ENCODE measurements at places on chromosomes 11 and 22.

DNA sequence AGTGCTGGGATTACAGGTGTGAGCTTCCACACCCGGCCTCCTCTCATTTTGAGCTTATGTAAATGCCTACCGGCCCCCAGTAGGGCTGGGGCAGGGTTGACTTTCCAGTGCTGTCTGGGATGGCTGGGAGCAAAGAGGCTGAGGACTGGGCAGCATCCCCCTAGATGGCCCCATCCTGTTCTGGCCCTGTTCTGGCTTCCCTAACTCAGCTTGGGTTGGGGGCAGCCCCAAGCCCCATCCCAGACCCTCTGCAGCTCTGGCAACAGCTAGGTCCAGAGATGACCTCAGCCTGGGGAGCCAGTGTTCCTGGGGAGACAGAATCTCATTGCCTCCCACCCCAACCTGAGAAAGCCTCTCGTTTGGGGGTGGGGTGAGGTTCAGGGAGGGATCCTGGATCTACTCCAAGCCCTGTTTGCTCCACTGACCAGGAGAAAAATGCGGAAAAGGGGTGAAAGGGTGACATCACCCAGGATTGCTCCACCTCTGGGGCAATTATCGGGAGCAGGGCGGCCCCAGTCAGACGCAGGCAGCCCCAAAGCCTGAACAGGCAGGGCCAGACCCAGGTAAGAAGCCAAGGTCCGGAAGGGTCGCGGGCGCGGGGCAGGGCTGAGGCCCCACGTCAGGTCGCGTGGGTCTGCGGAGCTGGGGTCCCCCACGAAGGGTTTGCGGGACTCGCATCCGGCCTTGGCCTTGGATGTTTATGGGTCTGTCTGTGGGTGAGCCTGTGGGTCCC lies at the start of gene PNPLA2:
Gene PNPLA2, plus strand, starts transcription at position 519 of the 733 bp plus-strand sequence. CDS start 805 bp downstream, outside the sequence.
- DNase-seq: peak; percentile 78
- peaks cover 2% of the 10 kb centered on the region for H3K36me3 ChIP-seq
- no peaks in the 10 kb centered on the region for H3K27me3 ChIP-seq
- peaks cover 14% of the 10 kb centered on the region for H3K4me1 ChIP-seq
- peak within 1 kb of the TSS; percentile 64 for H3K27ac ChIP-seq
- H3K4me3 ChIP-seq: peak within 1 kb of the TSS; percentile 86

DNA sequence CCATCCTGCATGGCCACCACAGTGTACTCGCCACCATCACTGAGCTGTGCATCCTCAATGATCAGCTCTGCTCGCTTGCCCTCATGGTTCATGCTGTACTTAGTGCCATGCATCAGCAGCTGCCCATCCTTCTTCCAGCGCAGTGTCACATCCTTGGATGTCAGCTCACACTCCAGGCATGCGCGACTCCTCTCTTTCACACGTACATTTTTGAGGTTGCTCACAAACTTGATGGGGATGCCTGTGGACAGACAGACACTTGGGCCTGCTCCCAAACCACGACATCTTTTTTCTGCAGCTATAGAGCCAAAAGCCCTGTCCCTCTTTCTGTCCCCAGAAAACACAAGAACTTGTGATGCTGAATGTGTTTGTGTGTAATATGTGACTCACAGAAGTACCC lies 10.5 kb downstream of the IGSF22 start:
- H3K4me3 ChIP-seq: no peak overlapping the region
- H3K27me3 ChIP-seq: no peaks in the 10 kb centered on the region

GRCh38 chr11:89613911-89614310 lies 96.2 kb upstream of the TRIM77 start:
- H3K36me3 ChIP-seq: no peaks in the 10 kb centered on the region
- H3K4me3 ChIP-seq: no peak overlapping the region
- no peak for DNase-seq
- no peak overlapping the region for H3K27ac ChIP-seq
- H3K27me3 ChIP-seq: no peaks in the 10 kb centered on the region

DNA sequence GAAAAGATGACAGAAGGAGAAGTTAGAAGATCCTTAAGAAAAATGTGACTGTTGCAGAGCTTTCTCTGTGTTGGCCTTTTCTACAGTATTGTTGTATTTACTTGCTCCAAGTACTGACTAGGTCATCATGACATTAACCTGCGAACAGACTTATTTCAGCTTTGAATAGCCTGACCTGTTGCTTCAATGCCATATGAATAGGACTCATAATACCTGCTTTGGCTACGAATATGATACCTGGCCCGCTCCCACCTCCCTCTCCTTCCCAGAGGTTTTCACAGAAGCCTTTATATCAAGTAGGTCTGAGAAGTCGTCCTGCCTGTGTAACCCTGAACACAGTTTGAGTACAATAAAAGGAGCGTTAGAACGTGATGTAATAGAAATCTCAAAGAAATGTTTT lies 169.6 kb upstream of the PGR start:
- H3K27ac ChIP-seq: no peak overlapping the region
- H3K4me3 ChIP-seq: no peak overlapping the region

GRCh38 chr11:79482800-79483199 lies 42.0 kb upstream of the TENM4 start:
- no peaks in the 10 kb centered on the region for H3K36me3 ChIP-seq
- no peak overlapping the region for H3K4me3 ChIP-seq
- no peak for DNase-seq
- H3K27ac ChIP-seq: no peak overlapping the region

- no peaks in the 10 kb centered on the region for H3K36me3 ChIP-seq
- H3K4me3 ChIP-seq: no peak overlapping the region
- H3K27ac ChIP-seq: no peak overlapping the region
- peaks cover 13% of the 10 kb centered on the region for H3K4me1 ChIP-seq
These were observed 126.7 kb upstream of the MTMR2 start for GRCh38 chr11:96050435-96051182.

DNA sequence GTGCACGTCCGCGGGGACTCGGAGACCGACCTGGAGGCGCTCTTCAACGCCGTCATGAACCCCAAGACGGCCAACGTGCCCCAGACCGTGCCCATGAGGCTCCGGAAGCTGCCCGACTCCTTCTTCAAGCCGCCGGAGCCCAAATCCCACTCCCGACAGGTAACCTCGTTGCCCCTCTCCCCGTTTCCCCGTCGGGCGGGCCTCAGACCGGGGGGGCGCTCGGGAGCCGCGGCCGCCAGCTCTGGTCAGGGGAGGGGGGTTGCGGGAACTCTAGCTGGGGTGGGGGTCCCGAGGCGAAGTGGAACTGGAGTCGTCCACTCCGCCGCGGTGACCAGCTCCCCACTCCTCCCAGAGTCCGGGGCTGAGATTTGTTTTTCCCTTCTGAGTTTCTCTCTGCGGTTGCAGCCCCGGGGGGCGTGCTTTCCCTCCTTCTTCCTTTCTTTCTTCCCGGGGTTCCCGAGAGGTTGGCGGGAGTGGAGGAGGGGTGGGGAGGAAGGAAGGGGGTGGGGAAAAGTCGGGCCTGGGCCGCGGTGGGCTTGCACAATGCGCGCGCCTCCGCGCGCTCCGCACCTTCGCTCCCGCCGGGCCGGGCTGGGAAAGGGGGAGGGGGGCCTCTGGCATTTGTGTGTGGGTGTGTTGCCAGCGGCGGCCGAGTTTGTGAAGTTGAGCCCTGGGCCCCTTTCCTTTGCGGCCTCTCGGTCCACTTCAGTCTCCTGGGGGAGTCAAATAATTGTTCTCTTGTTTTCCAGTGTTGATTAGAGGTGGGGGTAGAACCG lies 952 bp downstream of the YAP1 start:
- peak overlapping the region; percentile 89 for H3K4me3 ChIP-seq
- DNase-seq: peak; percentile 88
- H3K27me3 ChIP-seq: no peaks in the 10 kb centered on the region
- peaks cover 7% of the 10 kb centered on the region for H3K4me1 ChIP-seq
- no peaks in the 10 kb centered on the region for H3K36me3 ChIP-seq

DNA sequence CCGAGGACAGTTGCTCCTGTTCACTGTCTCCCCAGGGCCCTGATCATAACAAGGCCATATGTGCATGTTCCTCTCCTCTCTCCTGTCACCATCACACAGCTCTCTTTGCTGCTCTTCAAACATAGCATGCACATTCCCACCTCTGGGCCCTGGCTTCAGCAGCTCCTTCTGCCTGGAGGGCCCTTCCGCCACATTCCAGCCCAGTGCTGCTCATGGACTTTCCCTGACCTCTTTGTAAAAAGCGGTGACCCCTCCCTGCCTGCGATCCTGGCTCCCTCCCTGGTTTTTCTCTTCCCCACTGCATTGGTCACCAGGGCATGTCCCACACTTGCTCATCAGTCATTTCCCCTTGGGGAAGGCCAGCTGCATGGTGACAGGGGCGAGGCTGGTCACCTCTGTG lies 98.2 kb downstream of the MYO18B start:
- H3K36me3 ChIP-seq: no peaks in the 10 kb centered on the region
- no peak overlapping the region for H3K4me3 ChIP-seq
- H3K27ac ChIP-seq: no peak overlapping the region
- H3K27me3 ChIP-seq: no peaks in the 10 kb centered on the region

GRCh38 chr22:47600791-47601625 lies 838.6 kb downstream of the TBC1D22A start:
- no peak overlapping the region for H3K4me3 ChIP-seq
- H3K27ac ChIP-seq: no peak overlapping the region
- no peaks in the 10 kb centered on the region for H3K36me3 ChIP-seq
- no peaks in the 10 kb centered on the region for H3K27me3 ChIP-seq
